Pancreas (tissue), 10 donors: ENCODE measurements at places on chromosomes 5 and 9. TPM values are rescaled to one million over a fixed set of nuclear protein-coding genes. Genes with fewer than 3 reads are reported as not detected.

The WNK2 gene
- total RNA-seq: 114 TPM

The PTGDS gene
- 12.7 TPM for total RNA-seq

- DNase-seq: no peak
Measured at GRCh38 chr9:127878652-127879390, 1.3 kb upstream of the AK1 start.

The FST gene
- 1.8 TPM for total RNA-seq

DNA sequence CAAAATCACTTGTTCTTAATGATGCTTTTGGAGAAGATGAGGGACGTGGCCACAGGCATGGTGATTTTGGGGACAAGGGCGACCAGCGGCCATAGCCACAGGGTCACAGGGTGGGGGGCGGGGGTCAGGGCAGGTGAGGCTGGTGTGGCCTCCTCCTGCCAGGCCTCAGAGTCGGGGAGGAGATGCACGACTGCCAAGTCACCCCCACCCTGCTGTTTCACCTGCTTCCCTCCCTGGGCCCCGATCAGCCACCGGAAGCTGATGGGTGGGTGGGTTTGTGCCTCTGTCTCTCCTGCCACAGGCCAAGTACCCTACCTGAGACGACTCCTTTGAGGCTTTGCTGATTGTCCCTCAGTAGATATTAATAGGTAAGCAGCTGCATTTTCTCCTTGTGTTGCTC, 199.3 kb downstream of the PAX5 start:
- DNase-seq: no peak

GRCh38 chr5:90940227-90940995, 381.8 kb downstream of the ADGRV1 start:
- no peak for DNase-seq

GRCh38 chr5:82387001-82387818, 109.1 kb upstream of the RPS23 start:
- no peak for DNase-seq

The SMIM23 gene
- total RNA-seq: not detected

The CCNI2 gene
- 0.88 TPM for total RNA-seq

The ABL1 gene
- total RNA-seq: 18.2 TPM
